Hepatocyte (in vitro differentiated cells): ENCODE measurements at places on chromosomes 6 and 20.

DNA sequence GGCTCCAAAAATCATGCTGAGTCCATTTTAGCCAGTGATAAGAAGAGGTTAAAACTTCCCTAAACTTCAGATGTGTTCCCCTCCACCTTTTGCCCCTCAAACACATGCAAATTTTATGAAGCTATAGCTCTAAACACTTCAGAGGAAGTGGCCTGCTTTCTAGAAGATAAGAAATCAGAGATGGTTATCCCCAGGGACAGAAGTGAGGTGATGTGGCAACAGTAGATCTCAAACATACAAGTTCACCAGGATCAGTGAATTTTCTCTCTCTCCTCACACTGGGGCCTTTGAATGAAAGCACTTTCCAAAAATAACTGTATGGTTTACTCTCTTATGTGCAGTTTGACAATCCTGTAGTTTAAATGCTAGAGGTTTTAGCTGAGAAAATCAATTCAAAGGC lies 332.0 kb downstream of the BTBD9 start:
- no peak for DNase-seq

DNA sequence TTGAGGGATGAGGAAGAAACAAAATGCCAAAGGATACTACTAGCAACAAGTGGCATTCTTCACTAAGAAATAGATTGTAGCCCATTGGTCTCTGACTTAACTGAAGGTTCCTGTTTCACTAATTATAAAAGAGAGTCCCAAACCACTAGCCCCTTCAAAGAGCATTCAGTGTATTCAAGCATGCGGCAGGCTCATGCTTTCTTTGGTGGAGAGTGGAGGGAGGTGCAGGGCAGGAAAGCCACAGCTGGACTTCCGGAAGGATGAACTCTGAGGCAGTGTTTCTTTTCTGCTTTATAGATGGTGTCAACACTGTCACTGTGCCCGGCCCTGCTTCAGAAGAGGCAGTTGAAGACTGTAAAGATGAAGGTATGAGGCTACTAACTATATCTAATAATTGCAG lies 636.1 kb downstream of the KIF16B start:
- DNase-seq, result no peak

- DNase-seq, result no peak
Measured at GRCh38 chr6:81547149-81547548, 205.3 kb downstream of the TENT5A start.

DNA sequence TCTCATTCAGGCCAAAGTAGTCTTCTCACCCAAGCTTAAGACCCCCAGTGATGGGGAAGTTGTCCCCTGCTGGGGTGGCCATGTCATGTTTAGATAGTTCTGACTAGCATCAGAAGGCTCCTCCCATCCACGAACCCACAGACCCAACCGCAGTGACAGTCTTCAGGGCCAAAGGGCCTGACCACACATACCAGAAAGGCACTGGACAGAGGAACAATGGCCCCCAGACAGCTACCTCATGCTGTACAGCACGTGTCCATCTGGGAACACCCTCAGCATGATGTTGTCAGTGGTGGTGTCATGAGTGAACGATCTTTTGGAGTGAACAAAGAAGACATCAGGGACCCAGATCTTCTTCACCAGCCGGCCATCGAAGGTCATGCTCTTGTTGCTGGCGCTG lies 46.3 kb downstream of the GABRR2 start:
- no peak for DNase-seq

GRCh38 chr6:146388736-146389364 lies 154.8 kb upstream of the RAB32 start:
- no peak for DNase-seq

DNA sequence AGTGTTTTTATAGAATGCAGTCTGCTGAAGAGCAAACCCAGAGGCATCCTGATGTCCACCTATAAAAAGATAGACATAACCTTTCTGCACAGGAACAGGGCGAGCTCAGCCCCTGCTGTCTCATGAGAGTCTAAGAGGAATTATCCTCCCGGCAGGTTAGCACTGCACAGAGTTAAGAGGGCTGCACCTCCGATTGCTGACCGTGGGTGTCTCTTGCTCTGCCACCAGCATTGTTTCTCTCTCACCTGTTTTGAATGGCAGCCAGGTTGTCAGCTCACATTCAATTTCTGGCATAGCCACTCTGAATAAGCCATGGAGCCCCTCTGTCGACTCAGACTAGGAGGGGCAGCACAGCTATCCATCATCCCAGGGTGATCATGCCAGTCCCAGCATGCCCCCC lies 211.2 kb downstream of the PHACTR1 start:
- no peak for DNase-seq
